ENCODE measurements at places on chromosomes 1 and 21. TPM values are rescaled to one million over a fixed set of nuclear protein-coding genes. Genes with fewer than 3 reads are reported as not detected.

- DNase-seq = no peak
Observed at GRCh38 chr1:198417039-198417438, 123.4 kb downstream of the ATP6V1G3 start.

DNA sequence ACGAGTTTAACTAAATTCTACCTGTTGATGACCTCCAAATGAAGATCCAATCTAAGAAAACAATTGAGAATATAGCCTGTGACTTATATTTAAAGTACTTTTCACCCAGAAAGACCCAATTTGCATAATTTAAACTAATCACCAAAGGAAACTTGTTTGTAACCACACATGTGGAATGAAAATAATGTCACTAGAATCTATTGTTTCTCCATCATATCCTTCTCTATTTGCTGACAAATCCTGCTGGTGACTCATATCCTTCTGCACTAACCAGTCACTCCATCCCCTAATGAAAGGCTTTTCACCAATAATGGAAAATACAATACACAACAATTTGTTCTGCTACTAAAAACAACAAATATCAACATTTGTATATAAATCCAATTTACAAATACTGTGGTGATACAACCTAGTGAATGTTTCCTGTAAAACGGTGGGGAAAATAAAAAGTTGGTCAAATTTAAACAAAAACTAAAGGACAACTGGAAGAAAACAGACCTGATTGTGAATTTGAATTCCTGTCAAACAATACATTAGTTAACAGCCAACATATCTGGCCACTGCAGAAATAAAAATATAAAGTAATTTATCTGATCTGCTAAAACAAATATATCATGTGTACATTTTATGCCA lies 6.5 kb downstream of the PTP4A2 start:
- DNase-seq = no peak

DNA sequence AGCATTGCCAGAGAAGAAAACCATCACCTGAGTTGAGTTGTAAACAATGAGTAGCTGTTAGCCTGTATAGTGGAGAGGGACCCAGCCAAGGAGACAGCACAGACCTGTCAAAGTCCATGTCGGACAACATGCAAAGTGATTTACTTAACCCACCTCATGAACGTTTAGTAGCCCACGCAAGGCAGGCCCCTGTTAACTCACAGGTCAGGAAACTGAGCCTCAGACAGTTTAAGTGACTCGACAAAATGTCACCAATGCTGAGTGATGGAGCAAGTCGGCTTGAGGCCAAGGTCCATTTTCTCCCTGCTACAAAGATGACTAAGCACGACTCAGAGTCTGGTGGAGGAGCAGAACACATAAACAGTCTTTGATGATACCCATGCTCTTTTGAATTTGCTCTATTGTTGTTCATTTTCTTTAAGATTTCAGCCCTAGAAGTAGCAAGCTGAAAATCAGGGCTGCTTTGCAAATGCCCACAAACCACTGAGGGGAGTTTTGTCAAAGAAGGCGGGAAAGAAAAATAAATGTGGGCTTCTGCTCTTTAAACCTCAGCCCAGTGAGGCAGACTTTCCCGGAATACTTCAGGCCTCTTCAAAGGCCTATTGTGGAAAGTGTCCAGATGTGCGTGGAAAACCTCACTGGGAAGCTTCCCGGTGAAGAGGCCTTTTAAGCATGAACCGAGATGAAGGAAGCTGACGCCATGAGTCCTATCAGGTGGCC lies 83.8 kb upstream of the HOOK1 start:
- peak; percentile 87 for DNase-seq

DNA sequence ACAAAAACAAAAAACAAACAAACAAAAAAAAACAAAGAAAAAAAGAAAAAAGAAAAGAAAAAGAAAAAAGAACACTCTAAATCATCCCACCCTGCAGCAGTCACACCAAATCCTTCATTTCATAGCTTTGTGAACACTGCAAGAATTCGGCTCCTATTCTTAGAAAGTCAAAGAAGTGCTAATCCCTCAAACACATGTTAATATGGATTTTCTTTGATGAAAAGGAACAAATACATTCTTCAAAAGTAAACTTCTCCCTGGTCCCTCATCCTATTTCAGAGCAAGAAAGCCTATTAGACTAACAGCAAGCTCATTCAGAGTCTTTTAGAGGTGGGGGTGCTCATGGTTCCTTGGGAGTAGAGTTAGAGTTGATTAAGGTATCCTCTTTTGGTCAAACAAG lies 7.2 kb upstream of the MRPL39 start:
- DNase-seq = no peak

DNA sequence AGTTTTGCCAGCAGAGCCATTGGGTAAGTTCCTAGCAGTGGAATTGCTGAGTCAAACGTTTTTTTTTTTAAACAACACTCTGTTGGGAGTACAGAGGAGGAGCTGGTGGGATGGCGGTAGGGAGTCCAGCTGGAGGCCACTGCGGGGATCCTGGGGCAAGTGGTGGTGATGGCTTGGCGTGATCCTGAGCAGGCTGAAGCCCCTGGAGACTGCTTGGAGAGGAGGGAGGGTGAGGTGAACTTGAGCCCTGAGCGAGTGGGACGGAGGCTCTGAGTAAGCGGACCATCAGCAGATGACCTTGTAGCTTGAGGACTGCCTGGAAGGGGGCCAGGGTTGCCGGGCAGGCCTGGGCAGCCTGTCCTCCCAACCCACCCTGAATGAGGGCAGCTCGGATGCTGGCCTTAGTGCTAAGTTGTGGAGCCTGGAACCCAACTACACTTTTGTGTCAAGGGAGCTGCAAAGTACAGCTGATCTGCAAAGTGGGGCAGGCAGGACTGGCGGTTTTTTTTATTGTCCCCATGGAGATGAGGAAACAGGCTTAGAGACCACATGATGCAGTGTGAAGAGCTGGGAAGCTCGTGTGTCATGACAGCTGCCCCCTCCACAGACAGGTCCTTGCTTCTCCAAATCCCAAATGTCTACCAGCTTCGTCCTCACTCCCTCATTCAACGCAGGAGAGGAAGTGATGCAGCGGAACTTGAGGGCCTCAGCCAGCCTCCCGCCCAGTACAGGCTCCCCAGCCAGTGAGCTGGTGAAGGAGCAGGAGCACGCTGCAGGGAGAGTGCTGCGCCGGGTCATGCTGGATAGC lies 20.2 kb downstream of the MRPL37 start:
- peak; percentile 72 for DNase-seq

GRCh38 chr1:16302709-16303627 lies 49.3 kb downstream of the FBXO42 start:
- no peak for DNase-seq

GRCh38 chr1:205569411-205570172 lies 62.2 kb downstream of the ELK4 start:
- peak; percentile 46 for DNase-seq

DNA sequence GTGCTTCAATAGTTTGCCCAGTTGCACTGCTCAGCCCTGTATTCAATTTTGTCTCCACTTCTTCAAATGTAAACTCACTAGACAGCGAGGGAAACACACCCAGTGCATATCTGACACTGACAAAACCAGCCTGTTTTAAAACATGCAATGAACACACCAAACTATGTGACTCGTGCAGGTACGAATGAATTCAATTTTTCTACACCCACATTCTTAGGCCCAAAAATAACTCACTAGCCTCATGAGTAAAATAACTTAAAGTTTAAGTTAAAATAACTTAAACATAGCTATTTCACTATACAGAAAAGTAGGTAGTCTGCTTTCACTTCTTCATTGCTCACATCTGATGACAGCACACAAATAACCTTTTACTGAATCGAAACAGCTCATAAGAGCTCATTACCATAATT lies 21.1 kb downstream of the TTC13 start:
- no peak for DNase-seq

GRCh38 chr1:67599085-67599484 lies 85.9 kb upstream of the GADD45A start:
- DNase-seq = no peak

- no peak for DNase-seq
Observed at GRCh38 chr1:5595531-5596170, 396.6 kb downstream of the NPHP4 start.

GRCh38 chr1:202151045-202151444 lies 6.5 kb upstream of the ARL8A start:
- no peak for DNase-seq

DNA sequence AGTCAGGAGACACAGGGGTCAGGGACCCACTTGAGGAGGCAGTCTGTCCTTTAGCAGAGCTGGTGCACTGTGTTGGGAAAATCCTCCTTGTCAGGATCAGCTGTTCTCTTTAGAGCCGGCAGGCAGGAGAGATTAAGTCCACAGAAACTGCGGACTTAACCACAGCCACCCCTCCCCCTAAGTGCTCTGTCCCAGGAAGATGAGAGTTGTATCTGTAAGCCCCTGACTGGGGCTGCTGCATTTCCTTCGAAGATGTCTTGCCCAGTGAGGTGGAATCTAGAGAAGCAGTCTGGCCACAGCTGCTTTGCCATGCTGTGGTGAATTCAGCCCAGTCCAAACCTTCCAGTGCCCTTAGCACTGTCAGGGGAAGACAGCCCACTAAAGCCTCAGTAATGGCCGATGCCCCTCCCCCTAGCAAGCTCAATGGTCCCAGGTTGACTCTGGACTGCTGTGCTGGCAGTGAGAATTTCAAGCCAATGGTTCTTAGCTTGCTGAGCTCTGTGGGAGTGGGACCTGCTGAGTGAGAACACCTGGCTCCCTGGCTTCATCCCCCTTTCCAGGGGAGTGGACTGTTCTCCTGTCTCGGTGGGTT lies 172.8 kb downstream of the ST6GALNAC3 start:
- DNase-seq = no peak

- DNase-seq = no peak
Observed at GRCh38 chr1:90308421-90308820, 313.5 kb downstream of the ZNF326 start.

DNA sequence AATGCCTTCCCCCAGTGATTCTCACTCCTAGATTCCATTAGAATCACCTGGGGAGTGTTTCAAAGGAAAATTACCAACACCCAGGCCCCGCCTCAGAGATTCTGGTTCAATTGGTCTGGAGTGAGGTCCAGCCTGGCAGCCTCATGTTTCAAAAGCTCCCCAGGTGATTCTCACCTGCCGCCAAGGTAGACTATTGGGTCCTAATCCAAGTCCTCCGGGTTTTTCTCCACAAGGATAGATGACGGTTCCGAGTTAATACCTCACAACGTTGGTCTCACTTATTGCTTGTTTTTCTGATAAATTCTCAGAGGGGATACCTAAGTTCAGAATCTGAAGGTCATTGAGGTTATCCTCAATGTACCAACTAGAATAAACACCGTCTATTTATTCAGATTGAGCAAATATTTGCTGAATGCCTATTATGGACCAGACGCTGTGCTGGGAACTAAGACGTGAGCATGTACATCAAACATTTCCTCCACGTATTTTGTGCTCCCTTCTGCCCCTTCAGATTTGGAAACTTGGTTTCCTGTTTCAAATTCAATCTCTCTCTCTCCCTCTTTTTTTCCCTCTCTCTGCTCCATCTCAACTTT lies 97.5 kb downstream of the SEC16B start:
- DNase-seq = no peak

S100A7 gene
- total RNA-seq = 0.85 TPM

SPSB1 gene
- total RNA-seq = 20.1 TPM

CTSS gene
- 80.9 TPM for total RNA-seq
